ENCODE measurements at places on chromosomes 7 and 10. TPM values are rescaled to one million over a fixed set of nuclear protein-coding genes. Genes with fewer than 3 reads are reported as not detected.

Gene MET
- 155 TPM for total RNA-seq

GRCh38 chr10:112484399-112484798 is 37.4 kb downstream of the VTI1A start:
- DNase-seq = no peak

GRCh38 chr7:128197589-128197988 is 43.5 kb upstream of the LEP start:
- no peak for DNase-seq

DNA sequence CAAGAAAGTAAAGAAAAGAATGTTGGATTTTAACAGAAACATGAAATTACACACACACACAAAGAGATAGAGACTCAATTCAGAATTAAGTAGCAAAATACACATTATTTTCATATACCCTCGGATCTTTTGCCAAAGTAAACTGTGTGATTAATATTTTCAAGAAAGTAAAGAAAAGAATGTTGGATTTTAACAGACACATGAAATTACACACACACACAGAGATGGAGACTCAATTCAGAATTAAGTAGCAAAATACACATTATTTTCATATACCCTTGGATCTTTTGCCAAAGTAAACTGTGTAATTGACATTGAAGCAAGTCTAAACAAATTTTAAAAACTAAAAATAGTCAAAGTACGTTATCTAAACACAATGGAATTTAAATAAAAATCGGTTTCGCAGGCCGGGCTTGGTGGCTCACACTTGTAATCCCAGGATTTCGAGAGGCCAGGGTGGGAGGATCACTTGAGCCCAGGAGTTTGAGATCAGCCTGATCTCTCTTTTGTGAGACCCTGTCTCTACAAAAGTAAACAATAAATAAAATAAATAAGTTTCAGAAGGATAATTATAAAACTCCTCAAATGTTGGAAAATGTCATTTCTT is 337.3 kb upstream of the MAGI2 start:
- DNase-seq = no peak

DNA sequence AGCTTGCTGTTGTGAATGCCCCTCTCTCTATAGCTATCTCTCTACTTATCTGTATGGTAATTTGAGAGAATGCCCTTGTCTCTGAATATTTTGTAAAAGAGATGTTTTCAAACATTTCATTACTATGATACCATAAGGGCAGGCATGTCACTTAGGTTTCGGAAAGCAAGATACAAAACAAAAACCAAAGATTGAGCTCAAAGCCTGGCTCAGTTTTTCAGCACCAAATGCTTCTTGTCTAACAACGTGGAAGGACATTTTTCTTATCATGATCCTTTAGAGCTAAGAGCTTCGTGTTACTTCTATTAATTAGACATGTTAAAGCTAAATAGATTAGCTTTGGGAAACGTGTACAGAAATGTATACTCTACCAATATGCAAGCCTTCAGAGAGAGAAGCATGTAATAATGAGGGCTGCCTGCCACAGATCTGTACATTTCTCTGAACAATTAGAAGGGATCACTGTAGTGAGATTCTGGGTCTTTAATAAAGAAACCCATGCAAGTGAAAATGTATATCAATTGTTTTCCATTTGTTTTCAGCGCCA is 148.9 kb downstream of the ARID5B start:
- DNase-seq = no peak

GRCh38 chr10:102163342-102163989 is 11.3 kb downstream of the NOLC1 start:
- no peak for DNase-seq

Gene ODAD2
- 1.7 TPM for total RNA-seq

Gene FKBP9
- 72.0 TPM for total RNA-seq

GRCh38 chr10:117166418-117167345 is 28.6 kb upstream of the VAX1 start:
- no peak for DNase-seq

Gene CFAP46
- total RNA-seq = 1.1 TPM

DNA sequence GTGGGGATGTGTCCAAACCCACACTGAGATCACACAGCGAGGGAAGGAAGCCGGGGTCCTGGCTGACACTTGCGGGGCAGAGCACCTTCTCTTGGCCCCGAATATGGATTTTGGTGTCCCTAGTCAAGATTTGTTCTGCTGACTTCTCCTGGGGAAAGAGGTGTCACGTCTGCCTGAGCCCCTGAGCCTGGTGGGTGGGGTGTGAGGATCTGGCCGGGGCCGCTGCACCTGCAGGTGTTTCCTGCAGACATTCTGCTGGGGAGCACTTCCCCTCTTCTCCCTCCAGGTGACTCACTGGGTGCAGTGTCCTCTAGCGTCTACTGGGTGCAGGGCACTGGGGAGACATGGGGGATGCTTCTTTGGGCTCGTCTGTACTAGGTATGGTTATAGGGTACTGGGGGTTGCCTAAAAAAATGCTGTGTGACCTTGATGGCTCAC is 99.2 kb downstream of the GRK5 start:
- no peak for DNase-seq

GRCh38 chr10:129914960-129915359 is 49.1 kb downstream of the EBF3 start:
- DNase-seq = no peak

Gene KAZALD1
- total RNA-seq = 4.5 TPM

DNA sequence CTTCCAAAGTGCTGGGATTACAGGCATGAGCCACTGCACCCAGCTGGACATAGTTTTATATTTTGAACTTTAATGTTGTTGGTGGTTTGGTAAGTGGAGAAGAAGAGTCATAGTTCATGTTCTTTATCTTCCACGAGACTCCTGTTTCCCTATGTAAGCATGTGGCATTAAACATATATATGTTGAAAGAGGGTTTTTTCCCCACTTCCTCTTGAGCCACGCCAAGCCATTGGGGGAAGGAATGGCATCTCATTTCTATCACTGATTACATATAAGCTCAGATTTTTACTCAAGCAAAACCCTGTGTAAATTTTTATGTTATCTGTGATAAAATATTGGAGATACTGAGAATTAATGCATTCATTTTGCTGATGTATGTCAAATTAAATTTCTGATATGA is 300.4 kb downstream of the PHF14 start:
- no peak for DNase-seq

Gene AMPH
- total RNA-seq = 0.07 TPM

DNA sequence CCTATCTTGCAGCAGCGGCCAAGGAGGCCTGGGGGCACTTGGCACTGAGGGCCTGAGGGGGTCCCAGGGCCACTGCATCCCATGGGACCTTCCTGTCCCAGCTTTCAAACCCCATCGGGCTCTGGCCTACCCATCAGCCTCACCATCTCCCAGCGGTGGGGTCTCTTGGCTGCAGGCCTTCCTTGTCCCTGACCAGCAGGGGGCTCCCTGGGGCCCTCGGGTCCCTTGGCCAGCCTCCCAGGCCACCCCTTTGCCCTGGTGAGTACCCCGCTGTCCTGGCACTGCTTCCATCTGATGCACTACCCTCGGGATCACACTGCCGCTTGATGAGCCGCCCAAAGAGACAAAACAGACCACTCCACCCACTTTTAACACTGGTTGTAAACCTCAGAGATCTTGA is 43.5 kb downstream of the YKT6 start:
- no peak for DNase-seq

Gene SEPTIN14
- not detected for total RNA-seq

DNA sequence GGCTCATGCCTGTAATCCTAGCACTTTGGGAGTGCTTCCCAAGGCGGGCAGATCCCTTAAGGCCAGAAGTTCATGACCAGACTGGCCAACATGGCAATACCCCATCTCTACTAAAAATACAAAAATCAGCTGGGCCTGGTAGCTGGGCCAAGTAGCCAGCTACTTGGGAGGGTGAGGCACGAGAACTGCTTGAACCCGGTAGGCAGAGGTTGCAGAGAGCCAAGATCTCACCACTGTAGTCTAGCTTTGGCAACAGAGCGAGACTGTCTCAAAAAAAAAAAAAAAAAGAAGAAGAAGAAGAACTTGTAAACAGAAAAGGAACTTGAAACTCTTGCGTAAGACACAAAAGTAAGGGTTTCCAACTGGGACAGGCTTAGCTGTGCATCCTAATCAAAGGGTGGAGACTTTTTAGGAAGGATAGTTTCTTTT is 5.6 kb upstream of the IFIT2 start:
- no peak for DNase-seq

Gene EPHB6
- 0.75 TPM for total RNA-seq

- no peak for DNase-seq
Measured at GRCh38 chr7:2242541-2243429, 759 bp downstream of the NUDT1 start.

Gene CRYGN
- not detected for total RNA-seq

Gene GPR141
- total RNA-seq = not detected
